ENCODE measurements at places on chromosomes 13 and 19.

GRCh38 chr19:45972947-45973540, 621 bp downstream of the NOVA2 start:
- DNase-seq = no peak

- DNase-seq = peak; percentile 75
These were observed 3.2 kb downstream of the GPR183 start for GRCh38 chr13:99303863-99304521.

DNA sequence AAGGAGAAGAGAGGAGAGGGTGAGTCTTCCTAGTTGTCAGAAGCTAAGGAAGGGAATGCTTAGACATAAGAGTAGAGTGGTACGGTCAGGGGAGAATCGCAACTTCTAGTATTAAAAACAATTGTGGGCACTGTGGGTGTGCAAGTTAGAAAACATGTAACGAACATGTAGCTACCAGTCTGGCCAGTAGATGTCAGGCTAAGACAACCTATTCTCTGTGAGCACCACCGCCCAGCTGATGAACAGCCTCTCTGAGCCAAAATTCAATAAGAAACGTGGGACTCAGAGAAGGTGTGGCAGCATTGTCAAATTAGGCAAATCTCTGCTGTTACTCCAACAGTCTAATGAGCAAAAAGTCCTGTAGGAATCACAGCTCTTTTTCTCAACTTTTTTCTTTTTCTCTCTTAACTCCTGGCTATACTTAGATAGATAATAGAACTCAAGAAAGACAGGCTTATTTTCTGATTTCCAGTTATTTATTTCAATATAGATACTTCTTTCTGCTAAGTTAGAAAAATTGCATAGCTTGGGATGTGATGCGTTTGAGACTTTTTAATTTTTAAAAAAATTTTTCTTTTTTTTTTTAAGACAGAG, 186.2 kb downstream of the USP12 start:
- DNase-seq = peak; percentile 62

DNA sequence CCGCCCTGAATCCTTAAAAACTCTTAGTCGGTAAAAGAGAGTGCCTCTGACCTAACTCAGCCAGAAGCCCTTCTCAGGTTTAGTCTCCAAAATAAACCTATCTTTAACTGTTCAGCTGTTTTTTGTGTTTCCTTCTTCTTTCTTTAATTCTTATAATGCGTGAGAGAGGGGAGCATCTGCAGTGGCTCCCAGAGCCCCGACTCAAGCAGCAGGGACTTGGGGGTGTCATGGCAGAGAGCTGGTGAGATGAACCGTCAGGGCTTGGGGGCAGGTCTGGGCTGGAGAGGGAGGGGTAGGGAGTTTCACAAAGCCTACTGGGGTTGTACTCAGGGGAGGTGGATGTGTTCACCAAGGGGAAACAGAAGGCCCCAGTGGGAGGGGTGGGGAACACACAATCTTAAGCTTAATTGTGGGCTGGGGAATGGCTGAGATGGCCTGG, 16.8 kb upstream of the SIGLEC6 start:
- no peak for DNase-seq

GRCh38 chr13:106526738-106527444, 8.6 kb downstream of the EFNB2 start:
- no peak for DNase-seq

- DNase-seq = peak; percentile 5
These were observed 55.8 kb upstream of the KCTD15 start for GRCh38 chr19:33740811-33741396.

DNA sequence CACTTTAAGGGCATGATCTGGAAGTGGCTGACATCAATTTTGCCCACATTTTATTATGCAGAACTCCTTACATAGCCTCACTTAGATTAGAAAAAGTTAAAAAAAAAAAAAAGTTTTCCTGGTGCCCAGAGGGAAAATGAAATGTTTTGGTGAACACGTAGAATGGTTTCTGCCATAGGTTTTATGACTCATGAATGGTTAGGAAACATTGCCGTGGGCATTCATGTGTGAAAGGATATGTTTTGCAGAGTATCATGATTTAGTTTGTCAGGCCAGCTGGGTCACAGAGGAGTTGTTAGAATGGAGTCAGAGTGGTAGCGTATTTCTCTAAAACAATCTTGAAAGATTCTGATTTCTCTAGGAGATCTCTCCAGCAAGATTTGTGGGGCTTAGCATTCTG, 133.8 kb downstream of the MRPL57 start:
- no peak for DNase-seq

- no peak for DNase-seq
These were observed 11.6 kb upstream of the GTF2F2 start for GRCh38 chr13:45108716-45109101.
